ENCODE measurements at places on chromosomes 6 and 20. TPM values are rescaled to one million over a fixed set of nuclear protein-coding genes. Genes with fewer than 3 reads are reported as not detected.

ZNF184 gene
- total RNA-seq: 6.4 TPM

KCNK15 gene
- 1.3 TPM for total RNA-seq

CDH26 gene
- total RNA-seq: 1.7 TPM

CYP24A1 gene
- not detected for total RNA-seq

ZNF292 gene
- total RNA-seq: 31.5 TPM

TNXB gene
- 93.9 TPM for total RNA-seq

SPDEF gene
- total RNA-seq: not detected

RGS19 gene
- total RNA-seq: 16.1 TPM

PPIL4 gene
- total RNA-seq: 38.3 TPM

CCM2L gene
- total RNA-seq: 4.2 TPM

COL9A1 gene
- not detected for total RNA-seq

MYL9 gene
- total RNA-seq: 56.8 TPM

OXT gene
- 3.5 TPM for total RNA-seq

KIF25 gene
- total RNA-seq: not detected

EYA2 gene
- 1.3 TPM for total RNA-seq

SLCO4A1 gene
- 9.0 TPM for total RNA-seq

MYCT1 gene
- 31.6 TPM for total RNA-seq

EYA4 gene
- 1.9 TPM for total RNA-seq

PLN gene
- 6.6 TPM for total RNA-seq

FAM209A gene
- total RNA-seq: not detected

TNFAIP3 gene
- 31.4 TPM for total RNA-seq

BNIP5 gene
- not detected for total RNA-seq

PRDM1 gene
- 12.4 TPM for total RNA-seq

HLA-DQB1 gene
- 10.3 TPM for total RNA-seq

PNPLA1 gene
- not detected for total RNA-seq

ARMC2 gene
- 4.2 TPM for total RNA-seq

DDO gene
- total RNA-seq: 2.2 TPM

PTGIS gene
- total RNA-seq: 32.1 TPM

BPIFB4 gene
- not detected for total RNA-seq

Measured in subcutaneous adipose tissue (tissue), 4 donors.